ENCODE measurements at places on chromosomes 3 and 15.
A peak's percentile ranks its signal among the peaks of the same experiment; 100 is the strongest.

GRCh38 chr15:29815000-29815710 lies 7.1 kb downstream of the TJP1 start:
- DNase-seq, result peak; percentile 23

DNA sequence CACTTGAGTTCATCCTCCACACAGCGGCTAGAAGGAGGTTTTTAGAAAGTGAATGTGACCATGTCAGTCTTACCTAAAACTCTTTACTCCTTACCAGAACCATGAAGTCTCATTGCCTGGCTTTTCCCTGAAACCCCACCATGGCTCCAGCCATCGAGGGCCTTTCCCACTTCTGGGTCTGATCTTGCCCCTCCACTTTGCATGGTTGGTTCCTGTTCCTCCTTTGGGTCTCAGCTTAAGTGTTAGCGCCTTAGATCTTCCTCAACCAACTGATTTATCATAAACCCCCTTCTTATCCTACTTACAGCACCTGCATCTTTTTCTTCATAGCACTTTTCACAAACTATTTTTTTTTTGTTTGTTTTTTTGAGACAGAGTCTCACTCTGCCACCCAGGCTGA lies 45.9 kb upstream of the ULK4 start:
- DNase-seq, result no peak

- no peak for DNase-seq
Measured at GRCh38 chr3:126946405-126946804, 36.5 kb upstream of the PLXNA1 start.

DNA sequence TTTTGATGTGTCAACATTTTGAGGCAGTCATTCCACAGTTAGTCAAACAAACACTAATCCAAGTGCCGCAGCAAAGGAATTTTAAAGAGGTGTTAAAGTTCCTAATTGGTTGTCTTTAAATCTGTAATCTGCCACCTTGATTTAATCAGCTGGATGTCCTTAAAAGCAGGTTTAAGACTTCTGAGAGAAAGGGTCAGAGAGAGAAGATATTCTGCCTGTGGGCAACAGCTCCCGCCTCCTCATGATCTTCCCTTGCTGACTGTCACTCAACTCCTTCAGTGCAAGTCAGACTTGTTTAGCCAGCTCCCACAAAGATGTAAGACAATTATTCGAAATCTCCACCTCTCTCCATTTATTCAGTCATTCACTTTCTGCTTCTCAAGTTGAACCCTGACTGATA lies 92.6 kb upstream of the MYRIP start:
- DNase-seq, result no peak

- DNase-seq, result peak; percentile 62
Measured at GRCh38 chr15:66619152-66619903, 53.5 kb upstream of the LCTL start.

Measured in fibroblast of skin of right quadriceps (primary cell).